Spleen (tissue), 13 donors: ENCODE measurements at places on chromosomes 4 and X. TPM values are rescaled to one million over a fixed set of nuclear protein-coding genes. Genes with fewer than 3 reads are reported as not detected.
A peak's percentile ranks its signal among the peaks of the same experiment; 100 is the strongest.

DNA sequence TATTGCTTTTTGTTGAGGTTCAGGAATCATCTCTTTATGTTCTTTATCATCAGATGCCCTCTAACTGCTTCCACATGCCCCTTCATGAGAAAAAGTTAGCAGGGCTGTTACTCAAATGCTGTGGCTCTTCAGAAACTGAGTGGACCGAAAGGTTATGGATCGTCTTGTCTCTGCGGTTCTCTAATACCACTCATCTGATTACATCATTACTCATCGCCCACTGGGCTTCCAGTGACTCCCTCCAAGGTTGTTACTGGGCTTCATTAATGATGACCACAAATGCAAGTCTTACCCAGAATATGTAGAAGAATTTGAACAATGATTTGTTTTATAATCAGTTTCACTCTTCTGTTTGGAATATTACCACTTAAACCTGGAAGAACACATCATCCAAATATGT is 67.7 kb downstream of the RWDD4 start:
- DNase-seq, result no peak

DNA sequence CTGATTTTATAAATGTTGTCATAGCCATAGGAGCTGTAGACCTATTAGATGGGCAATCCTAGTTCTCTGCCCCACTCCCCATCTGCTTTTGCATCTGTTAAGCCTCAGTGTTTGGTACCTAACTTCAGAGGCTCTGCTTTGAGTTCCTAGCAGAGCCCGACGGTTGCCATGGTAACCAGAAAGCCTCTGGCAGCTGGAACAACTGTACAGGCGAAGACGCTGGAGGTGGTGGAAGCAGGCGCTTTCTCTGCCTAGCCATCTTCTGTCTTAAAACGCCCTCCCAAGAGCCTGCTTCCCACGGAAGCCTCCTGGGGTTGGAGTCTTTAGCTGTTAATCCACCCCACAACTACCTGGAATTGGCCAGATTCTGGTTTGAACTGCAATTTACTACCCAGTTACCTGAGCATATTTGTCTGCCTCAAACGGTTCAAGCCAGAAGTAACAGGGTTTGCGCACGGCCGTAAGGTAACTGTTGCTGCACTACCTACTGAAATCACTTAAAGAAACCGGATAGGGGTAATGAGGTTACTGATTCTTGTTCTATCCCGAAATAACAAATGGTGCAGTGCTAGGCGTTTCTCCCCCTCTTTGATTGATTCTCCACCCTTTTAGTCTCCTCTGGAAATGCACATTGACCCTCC is 1.0 kb upstream of the GABRG1 start:
- no peak for DNase-seq

The ARHGEF6 gene
- total RNA-seq, result 63.7 TPM

GRCh38 chr4:178955614-178956013 is 1513.4 kb upstream of the AGA start:
- DNase-seq, result no peak

The ERCC6L gene
- total RNA-seq, result 1.2 TPM

DNA sequence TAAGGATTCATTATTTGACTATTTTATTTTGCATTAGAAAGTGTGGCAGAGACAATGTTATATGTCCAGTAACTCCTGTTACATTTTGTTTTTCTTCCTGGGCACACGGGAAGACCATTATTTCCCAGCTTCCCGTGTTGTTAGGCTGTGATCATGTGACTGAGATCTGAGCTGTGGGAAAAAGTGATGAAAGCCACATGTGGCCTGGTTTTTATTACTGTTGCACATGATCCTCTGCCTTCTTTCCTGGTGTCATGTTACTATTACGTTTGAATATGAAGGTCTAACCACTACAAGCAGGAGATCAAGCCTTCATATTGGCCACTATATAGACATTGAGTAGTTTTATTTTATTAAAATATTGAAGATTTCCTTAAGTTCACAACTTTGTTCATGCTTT is 28.2 kb upstream of the MID1 start:
- no peak for DNase-seq

DNA sequence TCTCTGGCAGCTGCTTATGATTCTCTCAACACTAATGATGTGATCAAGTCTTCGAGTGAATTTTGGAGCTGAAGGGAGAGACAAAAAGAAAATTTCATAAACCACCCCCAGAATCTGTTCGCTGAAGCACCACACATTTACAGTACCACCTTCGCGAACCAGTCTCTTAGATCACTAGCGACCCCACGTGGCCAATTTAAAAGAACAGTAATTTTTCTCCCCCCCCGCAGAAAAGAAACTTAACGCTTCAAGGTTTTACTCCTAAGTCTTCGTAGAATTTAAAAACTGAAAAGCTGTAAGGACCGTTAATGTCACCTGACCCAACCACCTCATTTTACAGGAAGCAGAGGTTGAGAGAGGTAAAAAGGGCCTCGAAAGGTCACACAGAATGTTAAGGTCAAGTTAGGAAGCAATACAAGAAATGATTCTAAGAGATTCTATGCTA is 187.5 kb downstream of the QDPR start:
- no peak for DNase-seq

DNA sequence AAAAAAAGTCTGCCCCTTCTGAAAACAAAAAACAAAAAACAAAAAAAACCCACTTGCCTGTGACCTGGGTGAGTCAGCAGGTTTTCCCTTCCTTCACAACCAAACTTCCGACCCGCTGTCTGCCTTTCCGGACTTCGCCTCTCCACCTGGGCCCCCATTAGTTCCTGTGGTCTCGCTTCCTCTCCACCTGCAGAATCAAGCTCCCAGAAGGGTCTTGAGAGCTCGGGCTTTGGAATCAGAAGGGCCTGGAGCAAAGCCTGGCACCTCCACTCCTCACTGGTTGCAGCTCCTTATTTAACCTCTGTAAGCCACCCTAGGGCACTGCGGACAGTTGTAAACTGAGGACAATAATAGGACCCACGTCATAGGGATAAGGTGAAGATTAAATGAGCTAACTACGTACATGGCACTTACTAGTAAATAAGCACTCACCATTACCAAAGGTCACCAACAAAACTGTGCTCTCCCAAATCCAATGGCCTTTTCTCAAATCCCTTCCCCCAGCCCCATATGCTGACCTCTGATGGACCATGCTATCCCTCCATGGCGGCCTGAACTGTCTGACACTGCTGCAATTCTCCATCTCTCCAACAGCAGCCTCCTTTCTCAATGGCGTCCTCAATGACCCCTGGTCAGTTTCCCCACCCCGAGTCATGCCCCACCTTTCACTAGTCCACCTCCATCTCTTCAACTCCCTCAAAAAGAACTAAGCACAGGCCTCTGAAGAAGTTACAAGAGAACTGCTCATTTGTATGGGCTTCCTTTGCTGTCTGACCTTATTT is 64.2 kb downstream of the IRF2 start:
- peak; percentile 82 for DNase-seq

The RRH gene
- 0.51 TPM for total RNA-seq

The MCF2 gene
- 2.5 TPM for total RNA-seq

The TBC1D9 gene
- total RNA-seq, result 99.1 TPM

DNA sequence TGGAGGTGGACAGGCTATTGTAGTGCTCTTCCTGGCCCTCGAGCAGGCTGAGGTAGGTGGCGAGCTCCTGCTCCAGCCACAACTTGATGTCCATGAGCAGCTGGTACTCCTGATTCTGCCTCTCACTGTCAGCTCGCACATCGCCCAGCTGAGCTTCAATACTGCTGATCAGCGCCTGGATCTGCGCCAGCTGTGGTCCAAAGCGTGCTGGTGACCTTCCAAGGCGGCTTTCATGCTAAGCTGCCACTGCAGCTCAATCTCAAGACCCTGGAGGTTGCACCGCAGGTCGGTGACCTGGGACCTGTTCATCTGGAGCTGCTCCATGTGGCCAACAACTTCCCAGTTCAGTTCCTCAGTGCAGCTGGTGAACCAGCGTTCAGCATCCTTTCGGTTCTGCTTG is 31.2 kb downstream of the LRIT3 start:
- peak; percentile 53 for DNase-seq

The CENPVL2 gene
- not detected for total RNA-seq
